ENCODE measurements at places on chromosomes 12 and 14. TPM values are rescaled to one million over a fixed set of nuclear protein-coding genes. Genes with fewer than 3 reads are reported as not detected.

DNA sequence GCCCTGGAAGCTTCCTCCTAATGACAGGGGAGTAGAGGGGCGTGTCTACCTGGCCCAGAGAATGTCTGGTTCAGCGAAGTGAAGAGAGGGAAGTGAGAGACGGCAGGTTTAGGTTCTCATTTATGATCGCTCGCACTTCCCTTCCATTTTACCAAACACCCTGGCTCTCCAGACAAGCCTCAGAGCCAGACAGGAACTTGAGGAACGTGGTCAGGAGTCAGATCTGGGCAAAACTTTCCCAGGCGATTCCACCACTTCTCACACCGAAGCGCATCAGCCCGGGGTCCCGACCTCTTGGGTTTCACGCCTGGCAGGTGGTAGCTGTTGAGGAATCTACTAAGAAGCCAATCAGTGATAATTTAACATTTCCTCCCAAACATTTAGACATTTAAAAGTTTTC is 21.3 kb downstream of the ACTN1 start:
- DNase-seq = no peak

GRCh38 chr12:101782273-101782731 is 43.0 kb upstream of the SYCP3 start:
- DNase-seq = no peak

DNA sequence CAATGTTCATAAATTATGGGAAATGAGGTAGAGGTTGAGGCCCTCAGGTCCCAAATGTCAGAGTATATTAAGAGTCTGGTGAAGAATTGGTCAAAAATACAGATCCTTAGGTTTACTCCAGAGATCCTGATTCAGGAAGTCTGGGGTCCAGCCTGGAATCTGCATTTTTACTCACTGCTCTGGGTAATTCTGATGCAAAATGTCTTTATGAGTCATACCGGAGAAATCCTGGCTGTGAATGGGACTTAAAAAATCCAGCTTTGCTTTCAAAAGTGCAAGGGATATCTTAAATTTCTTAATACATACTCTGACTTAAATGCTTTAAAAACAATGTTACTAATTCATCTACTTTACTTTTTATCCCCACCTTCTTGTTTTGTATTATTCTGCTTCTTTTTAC is 74.5 kb downstream of the FERMT2 start:
- no peak for DNase-seq

DNA sequence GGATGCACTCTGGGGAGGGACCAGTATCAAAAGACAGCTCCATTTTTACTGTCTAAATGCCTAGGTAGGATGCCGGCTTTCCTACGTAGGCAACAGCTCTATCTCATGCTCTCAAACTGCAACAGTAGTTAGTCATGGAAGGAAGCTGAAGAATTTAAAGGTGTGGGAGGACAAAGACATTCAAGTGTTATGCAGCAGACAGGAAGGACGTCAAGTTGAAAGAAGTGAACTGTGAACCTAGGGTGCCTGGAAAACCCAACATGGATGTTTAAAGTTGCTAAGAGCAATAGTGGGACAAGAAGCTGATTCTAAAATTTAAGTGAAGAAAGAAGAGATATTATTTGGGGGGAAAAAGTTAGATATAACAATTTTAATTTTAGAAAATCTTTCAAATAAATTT is 5.9 kb downstream of the SEC23A start:
- DNase-seq = no peak

DNA sequence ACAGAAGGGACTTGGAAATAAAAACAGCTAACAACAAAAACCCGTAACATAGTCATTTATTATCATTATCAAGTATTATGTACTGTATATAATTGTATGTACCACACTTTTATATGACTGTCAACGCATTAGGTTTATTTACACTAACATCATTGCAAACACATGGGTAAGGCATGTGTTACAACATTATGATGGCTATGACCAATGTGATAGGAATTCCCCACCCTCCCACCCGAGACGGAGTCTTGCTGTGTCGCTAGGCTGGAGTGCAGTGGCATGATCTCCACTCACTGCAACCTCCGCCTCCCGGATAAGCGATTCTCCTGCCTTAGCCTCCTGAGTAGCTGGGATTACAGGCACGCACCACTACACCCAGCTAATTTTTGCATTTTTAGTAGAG is 82.6 kb downstream of the ERC1 start:
- DNase-seq = no peak

- no peak for DNase-seq
Measured at GRCh38 chr14:49427117-49427516, 159.1 kb downstream of the RPS29 start.

DNA sequence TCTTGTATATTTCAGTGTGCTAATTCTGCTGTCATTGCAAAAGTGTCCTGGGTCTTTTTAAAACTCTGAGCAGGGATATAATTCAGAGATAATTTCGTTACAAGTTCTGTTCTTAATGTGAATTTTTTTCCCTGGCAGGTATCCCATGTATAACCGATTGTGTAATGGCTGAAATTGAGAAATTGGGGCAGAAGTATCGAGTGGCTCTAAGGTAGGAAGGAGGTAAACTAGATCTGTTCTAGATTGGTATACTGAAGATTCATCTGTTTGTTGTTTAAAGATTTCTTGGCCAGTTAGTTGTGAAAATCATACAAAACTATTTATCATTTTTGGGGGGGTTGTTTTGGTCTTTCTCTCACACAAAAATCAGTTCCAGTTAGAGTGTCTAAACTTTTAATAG is 10.2 kb downstream of the FCF1 start:
- no peak for DNase-seq

DNA sequence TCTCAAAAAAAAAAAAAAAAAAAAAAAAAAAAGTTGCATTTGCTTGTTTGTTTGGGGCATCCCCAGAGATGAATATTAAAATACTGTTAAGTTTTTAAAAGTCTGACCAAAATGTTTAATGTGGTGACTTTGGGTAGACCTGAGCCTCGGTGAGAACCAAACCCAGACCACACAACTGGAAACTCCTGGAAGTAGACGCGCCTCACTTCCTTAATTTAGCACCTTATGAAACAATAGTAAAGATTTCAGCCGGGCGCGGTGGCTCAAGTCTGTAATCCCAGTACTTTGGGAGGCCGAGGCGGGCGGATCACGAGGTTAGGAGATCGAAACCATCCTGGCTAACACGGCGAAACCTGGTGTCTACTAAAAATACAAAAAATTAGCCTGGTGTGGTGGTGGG is 9.3 kb downstream of the NFKBIA start:
- no peak for DNase-seq

DNA sequence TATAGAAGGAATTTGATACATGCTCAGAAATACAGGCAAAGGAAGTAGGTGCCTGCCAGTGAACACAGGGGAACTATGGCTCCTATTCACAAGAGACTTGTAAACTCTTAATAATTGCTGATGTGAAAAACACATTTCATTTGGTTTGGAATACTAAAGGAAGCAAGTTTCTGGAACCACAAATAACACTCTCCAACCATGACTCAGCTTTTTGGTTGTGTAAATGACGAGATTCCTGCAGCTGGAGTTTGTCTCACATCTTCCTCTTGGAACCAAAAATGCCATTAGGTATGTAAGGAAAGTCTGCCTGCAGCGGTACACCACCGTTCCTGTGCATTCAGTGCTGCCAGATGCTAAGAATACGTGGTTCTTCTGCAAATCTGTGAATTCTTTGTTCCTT is 4.5 kb upstream of the OR11H6 start:
- no peak for DNase-seq

DNA sequence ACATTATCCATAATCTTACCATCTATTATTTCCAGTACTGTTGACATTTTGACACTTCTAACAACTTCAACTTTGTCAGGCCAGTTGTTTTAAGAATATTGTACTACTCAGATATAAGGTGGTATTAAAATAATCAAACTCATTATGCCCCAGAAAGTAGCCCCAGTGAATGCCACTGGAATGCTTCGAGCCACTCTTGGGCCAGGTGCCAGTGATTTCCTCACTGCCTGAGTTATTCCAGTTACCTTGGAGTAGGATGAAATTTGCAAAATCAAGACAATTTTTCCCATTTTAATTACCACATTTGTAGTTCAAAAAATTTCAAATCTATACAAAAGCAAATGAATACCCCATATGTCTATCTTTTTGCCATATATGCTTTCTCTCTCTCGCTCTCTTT is 9.2 kb downstream of the CIPC start:
- DNase-seq = no peak

- DNase-seq = no peak
Measured at GRCh38 chr12:63362791-63363190, 211.8 kb upstream of the AVPR1A start.

GRCh38 chr14:87049950-87050349 is 943.0 kb downstream of the GALC start:
- no peak for DNase-seq

GRCh38 chr12:107597695-107598410 is 87.7 kb upstream of the PWP1 start:
- no peak for DNase-seq

- DNase-seq = no peak
Measured at GRCh38 chr12:84117190-84117589, 795.4 kb downstream of the SLC6A15 start.

DNA sequence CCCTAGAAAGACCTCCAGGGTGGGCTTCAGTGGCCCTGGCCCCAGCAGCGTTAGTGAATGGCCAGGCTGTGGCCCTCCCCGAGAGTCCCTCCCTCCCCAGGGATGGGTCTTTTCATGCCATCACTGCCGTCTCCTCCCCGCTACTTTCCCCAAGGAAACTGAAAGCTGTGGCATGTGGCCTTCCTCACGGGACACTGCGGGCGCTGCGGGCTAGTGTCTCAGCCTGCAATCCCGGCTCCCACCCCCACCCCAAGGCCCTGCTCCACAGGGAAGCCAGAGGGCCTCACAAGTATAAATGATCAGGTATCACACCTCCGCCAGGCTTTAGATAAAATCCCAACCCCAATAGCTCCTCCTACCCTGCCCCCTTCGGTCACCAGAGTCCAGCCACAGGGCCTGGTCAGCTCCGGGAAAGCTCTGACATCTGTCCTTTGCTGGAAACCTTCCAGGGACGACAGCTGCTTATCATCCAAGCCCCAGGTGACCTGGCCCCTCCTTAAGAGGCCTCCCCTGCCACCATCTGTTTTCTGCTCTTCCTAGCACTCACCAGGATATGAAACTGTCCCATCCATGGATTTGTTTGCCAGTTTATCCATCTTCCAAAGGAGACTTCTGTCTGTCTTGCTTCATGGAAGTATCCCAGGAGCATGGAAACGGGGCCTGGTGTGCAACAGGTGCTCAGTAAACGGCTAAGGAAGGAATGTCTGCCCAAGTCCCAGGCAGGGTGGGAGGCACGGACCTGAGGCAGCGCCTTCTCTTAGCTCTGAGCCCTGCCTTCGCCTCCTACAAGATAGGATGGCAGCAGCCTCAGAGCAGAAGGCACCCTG is 31.6 kb downstream of the CCDC85C start:
- DNase-seq = no peak

DNA sequence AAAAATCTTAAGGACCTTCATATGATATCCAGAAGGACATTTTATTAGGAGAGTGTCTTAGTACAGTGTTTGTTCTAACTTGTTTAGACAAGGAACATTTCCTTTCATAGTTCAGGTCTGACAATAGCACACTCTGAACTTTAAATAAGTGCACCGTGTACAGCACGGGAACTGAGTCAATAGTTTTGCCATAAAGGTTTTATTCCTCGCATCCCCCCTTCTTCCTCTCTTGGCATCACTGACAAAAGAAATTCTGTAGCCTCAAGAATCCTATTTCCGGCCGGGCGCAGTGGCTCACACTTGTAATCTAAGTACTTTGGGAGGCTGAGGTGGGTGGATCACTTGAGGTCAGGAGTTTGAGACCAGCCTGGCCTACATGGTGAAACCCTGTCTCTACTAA is 58.3 kb downstream of the TMCC3 start:
- peak; percentile 45 for DNase-seq

GRCh38 chr12:2360630-2361170 is 307.9 kb downstream of the CACNA1C start:
- DNase-seq = no peak

DNA sequence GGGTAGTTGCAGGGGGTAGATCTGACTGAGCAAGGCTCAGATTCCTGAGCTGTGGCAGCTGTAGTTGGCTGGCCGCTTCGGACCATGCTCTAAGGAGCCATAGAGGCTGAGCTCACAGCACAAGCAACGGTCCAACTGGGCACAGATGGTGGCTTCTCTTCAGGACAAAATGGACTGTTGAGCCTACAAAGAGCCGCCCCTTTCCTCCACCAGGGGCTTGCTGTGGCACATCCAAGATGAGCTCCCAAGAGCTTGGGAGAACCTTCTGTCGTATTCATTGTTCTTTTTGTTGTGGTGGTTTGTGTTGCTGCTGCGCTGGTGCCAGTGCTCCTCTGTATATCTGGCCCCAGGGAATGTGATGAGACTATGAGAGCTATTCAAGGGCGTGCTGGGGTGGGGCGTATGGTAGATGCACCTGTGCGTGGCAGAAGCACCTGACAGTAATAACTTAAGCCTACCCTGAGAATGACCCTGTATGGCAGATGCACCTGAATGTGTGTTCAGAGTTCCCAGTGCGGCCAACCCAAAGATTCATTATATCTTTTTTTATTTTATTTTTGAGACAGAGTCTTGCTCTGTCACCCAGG is 17.8 kb upstream of the LGALS3 start:
- no peak for DNase-seq

DNA sequence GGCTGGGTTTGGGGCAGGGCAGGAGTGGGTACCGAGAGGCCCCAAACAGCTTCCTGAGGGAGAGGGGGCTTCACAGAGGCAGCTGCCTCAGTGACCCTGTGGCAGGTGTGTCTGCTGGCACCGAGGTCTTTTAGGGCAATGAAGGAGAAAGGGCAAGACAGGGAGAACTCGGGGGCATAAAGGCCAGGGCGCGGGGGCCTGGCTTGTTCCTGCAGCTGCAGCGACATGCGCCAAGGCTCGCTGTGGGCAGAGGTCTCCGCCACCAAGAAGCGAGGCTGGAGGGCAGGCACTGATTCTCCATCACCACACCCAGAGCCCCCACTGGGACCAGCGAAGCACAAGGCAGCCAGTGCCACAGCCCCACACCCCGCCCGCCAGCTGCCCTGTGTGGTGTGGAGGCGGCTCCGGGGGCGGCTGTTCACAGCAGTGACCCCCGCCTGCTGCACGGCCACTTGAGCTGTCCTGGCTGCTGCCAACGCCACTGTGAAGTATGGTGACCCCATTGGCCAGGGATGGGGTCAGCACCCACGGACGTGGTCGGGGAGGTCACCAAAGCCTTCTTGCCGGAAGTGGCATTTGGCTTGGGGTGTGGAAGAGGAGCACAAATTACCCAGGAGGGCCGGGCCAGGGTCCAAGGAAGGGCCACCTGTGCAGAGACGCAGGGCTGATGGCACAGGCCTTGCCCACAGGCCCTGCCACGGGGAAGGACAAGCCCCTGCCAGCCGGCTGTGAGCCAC is 16.4 kb downstream of the BAG5 start:
- no peak for DNase-seq

- no peak for DNase-seq
Measured at GRCh38 chr14:63939006-63939270, 86.1 kb downstream of the SYNE2 start.

AJUBA gene
- total RNA-seq = 66.8 TPM

CYP27B1 gene
- total RNA-seq = 0.35 TPM

HSPA2 gene
- total RNA-seq = 5.5 TPM

PLEKHH1 gene
- total RNA-seq = 0.14 TPM

LRRIQ1 gene
- 0.28 TPM for total RNA-seq

RPL10L gene
- total RNA-seq = not detected

RPS6KA5 gene
- total RNA-seq = 5.3 TPM

PIANP gene
- not detected for total RNA-seq

NXPH4 gene
- 0.13 TPM for total RNA-seq

FOXG1 gene
- total RNA-seq = 0.26 TPM

CACNA2D4 gene
- total RNA-seq = 0.18 TPM

EIF5 gene
- total RNA-seq = 250 TPM

SOAT2 gene
- not detected for total RNA-seq

ADCY4 gene
- 41.8 TPM for total RNA-seq

LPAR5 gene
- 0.04 TPM for total RNA-seq

CCDC175 gene
- not detected for total RNA-seq

TSPAN11 gene
- 2.2 TPM for total RNA-seq

TEX22 gene
- total RNA-seq = 0.13 TPM

A2ML1 gene
- 0.18 TPM for total RNA-seq

GPRC5D gene
- 0.11 TPM for total RNA-seq
